ENCODE measurements at places on chromosomes 2 and 18.

DNA sequence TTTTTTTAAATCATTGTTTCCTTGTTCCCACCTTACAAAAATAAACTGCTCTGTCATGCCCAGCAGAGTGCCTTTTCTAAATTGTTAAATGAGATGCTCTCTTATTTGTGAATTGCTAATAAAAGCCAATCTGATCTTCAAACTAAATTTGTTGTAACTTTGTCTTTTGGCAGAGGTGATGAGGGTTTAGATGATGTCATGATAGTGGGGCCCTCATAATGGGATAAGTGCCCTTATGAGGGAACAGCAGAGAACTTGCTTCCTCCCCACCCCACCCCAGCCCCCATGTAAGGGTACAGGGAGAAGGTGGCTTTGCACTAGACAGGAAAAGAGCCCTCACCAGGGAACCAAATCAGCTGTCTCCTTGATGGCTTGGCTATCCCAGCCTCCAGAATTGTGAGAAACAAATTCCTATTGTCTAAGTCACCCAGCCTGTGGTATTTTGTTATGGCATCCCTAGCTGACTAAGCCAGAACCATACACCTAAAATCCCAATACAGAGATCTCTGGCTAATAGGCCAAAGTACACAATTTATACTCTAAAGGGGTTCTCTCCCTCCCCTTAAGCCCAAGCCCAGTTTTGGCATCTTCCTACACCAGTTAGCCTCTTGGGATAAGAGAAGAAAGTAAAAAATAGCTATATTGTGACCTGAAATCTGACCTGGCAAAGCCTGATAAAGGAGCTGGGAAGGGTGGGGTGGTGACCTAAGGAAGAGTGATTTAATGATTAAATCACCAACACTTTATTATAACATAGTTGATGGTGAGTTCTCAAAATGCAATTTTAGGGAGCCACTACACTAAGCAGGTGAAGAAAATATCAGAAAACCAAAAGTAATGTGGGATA lies 40.3 kb upstream of the HNRNPA3 start:
- DNase-seq, result no peak

DNA sequence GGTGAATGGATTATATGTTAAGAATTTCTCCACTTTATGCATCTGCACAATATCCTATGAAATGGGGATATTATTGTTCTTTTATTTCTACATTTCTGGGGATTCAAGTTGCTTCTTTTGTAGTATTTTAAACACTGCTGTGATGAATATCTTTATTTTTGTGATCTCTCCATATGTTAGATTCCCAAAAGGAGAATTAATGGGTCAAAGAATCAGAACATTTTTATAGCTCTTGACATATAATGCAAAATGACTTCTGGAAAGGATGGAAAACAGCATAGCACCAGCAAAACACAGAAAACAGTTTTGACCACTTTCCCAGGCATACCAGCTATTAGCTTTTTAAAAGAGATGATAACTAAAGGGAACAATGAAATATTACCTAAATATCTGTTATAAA lies 135.5 kb downstream of the NCKAP5 start:
- DNase-seq, result no peak

DNA sequence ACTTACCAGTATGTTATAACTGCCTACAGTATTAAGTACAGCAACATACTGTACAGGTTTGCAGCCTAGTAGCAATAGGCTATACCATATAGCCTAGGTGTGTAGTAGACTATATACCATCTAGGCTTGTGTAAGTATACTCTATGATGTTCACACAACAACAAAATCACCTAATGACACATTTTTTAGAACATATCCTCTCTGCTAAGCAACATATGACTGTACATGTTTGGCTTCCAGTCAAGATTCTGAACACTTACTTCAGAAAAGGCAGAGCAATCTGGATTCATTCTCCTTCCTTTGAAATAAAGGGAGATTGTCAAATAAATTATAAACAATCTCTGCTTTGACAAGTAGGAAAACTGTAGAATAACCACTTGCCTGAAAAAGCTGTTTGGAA lies 81.8 kb downstream of the EXOC6B start:
- DNase-seq, result no peak

- no peak for DNase-seq
Observed at GRCh38 chr2:239238839-239239606, 161.8 kb downstream of the HDAC4 start.

- no peak for DNase-seq
Observed at GRCh38 chr2:178123163-178123562, 10.9 kb downstream of the RBM45 start.

GRCh38 chr18:74331404-74331803 lies 15.8 kb downstream of the C18orf63 start:
- no peak for DNase-seq

GRCh38 chr18:70453058-70453775 lies 164.4 kb downstream of the SOCS6 start:
- no peak for DNase-seq

- no peak for DNase-seq
Observed at GRCh38 chr2:40451918-40452605, at the start of gene SLC8A1. Gene SLC8A1, minus strand, starts transcription at chr2:40452090.

GRCh38 chr2:128298846-128299507 lies 19.7 kb downstream of the HS6ST1 start:
- no peak for DNase-seq

DNA sequence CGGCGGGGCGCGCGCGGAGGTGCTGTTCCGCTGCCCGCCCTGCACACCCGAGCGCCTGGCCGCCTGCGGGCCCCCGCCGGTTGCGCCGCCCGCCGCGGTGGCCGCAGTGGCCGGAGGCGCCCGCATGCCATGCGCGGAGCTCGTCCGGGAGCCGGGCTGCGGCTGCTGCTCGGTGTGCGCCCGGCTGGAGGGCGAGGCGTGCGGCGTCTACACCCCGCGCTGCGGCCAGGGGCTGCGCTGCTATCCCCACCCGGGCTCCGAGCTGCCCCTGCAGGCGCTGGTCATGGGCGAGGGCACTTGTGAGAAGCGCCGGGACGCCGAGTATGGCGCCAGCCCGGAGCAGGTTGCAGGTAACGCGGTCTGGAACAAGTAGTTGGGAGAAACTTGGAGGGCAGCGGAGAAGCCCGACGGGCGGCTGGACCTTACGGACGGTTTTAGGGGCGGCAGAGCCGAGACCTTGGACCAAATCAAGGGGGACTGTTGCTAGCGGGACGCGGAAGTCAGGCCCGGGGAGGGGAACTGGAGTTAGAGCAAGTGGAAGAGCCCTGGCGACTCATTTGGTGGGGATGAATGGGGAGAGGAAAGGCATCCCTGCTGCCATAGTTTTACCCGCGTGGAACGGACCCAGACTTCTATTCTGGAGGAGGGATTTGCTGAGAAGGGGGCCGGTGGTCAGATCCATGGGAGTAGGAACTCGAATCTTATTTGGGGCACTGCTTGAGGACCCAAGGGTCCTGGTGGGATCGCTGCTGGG lies 573 bp downstream of the IGFBP2 start:
- no peak for DNase-seq

- DNase-seq, result no peak
Observed at GRCh38 chr2:36489281-36489680, 108.7 kb downstream of the FEZ2 start.

- DNase-seq, result no peak
Observed at GRCh38 chr2:173119069-173119807, 43.6 kb downstream of the MAP3K20 start.

GRCh38 chr2:105732101-105732500 lies 12.6 kb upstream of the NCK2 start:
- DNase-seq, result no peak

DNA sequence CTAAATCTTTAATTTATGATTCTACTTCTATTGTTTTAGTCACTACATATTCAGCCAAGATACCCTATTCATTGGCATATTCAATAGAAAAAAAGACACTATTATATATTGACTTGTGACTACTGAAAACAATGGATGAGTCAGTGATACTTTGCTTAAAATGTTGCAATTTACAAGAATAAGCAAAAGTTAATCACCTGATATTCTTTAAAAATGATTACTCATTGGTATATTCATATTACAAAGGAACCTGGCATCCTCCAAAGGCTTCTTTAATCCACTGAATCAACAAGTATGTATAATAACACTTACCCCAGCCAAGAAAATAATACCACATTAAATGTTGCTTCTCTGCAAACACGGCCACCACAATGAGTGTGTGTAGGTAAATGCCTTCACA lies 87.8 kb downstream of the CALCRL start:
- DNase-seq, result no peak

DNA sequence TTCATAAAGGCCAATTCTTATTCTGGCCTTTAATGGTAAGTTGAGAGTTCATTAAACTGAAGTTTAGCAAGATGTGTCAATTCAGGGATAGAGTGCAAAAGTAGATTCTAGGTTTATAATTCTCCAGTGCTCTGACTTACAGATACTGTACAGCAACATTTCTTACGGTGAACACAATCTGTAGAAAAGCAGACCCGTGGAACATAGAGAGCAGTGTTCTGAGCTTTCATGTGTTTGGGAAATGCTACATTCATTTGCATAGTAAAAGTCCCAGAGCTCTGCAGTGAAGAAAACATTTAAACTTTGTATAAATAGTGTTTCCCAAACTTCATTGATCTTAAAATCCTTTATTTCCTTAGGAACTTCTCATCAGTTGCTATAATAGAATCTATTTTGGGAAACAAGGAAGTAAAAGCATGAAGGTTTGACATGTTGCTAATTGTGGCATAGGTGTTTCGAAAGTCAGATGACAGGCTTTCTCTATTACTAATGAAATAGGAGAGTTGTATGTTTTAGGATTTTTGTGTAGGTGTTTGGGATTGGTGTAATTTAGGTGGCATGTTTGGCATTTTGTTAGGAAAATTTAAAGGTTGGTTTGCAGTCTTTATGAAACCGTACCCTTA lies 138.2 kb downstream of the ASXL3 start:
- DNase-seq, result no peak

GRCh38 chr2:234950730-234951663 lies 820 bp upstream of the SH3BP4 start:
- DNase-seq, result no peak

GRCh38 chr2:47486841-47487497 lies 84.0 kb downstream of the MSH2 start:
- DNase-seq, result no peak
